IMR-90 (cell line): ENCODE measurements at places on chromosomes 12 and 14. TPM values are rescaled to one million over a fixed set of nuclear protein-coding genes. Genes with fewer than 3 reads are reported as not detected.

DNA sequence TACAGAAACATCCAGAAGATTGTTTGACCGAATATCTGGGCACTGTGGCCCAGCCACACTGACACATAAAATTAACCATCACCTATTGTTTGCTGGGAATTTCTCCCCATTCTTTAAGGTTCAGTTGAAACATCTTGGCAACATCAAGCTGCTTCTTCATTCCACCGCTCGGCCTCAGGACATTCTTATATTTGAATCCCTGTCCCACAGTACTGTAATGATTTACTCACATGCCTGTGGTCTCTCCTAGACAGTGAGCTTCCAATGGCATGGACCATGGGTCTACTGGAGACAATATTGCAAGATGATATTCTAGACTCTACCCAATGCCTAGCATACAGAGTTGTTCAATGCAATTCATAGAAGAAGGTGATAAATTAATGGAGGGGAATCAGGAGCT lies 56.1 kb downstream of the EMP1 start:
- no peak for DNase-seq
- H3K36me3 ChIP-seq = no peaks in the 10 kb centered on the region
- peaks cover 5% of the 10 kb centered on the region for H3K4me1 ChIP-seq
- H3K27me3 ChIP-seq = 0 out of 2 replicates have a peak, but pooled peaks cover 2% of the 10 kb centered on the region
- H3K4me3 ChIP-seq = no peak overlapping the region

DNA sequence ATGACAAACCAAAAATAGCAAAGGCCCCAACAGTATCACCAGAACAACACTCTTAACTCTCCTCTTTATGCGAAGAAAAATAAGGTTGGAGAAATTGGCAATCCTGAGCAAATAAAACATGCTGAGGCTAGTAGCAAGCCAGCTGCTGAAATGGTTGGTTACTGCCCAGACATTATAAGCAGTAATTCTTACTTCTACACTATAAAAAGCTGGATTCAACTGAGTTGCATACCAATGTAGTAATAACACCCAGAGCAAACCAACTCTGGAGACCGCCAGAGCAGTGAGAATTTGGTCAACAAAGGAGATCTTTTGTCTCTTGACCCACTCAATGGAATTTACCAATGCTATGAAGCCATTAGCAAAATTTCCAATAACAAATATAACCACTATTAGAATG lies 628 bp downstream of the TAS2R30 start:
- H3K27ac ChIP-seq = no peak overlapping the region
- no peak for DNase-seq
- H3K36me3 ChIP-seq = peaks cover 1% of the 10 kb centered on the region; the same call in 1 of the 2 replicates

DNA sequence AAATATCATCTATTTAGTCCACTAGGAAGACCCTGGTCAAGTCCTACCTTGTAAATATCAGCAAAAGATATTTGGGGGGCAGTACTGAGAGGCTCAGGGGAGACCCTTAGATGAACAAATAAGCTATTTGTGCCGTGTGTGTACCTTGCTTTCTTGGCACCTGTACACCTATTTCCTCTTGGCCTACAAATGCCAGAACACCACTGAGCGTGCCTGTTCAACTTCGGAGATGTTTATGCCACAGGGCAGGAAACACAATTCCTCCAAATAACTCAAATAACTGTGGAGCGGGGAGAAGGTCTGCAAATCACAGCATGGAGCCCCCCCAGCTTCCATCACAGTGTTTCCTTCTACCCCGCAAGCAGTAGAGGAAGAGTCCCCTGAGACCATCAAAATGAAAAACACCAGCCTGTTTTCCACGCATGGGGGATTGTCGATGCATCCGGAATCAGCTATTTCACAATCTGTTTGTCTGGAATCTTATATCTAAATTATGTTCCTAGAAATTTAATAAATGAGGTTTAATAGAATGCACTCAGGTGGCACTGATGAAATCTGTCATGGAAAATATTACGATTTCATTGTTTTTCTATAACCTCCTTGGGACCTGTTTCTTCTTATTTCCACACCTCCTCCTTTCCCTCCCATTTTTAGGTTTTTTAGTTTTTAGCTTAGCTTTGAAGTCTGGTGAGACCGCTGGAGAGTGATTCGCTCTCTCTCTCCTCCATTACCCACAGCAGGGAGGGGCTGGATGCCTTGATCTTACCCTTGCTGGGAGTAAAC lies 254.0 kb upstream of the SRRM4 start:
- H3K4me3 ChIP-seq = no peak overlapping the region
- no peaks in the 10 kb centered on the region for H3K36me3 ChIP-seq
- no peak for DNase-seq
- no peak overlapping the region for H3K27ac ChIP-seq
- no peaks in the 10 kb centered on the region for H3K27me3 ChIP-seq
- H3K4me1 ChIP-seq = no peaks in the 10 kb centered on the region

DNA sequence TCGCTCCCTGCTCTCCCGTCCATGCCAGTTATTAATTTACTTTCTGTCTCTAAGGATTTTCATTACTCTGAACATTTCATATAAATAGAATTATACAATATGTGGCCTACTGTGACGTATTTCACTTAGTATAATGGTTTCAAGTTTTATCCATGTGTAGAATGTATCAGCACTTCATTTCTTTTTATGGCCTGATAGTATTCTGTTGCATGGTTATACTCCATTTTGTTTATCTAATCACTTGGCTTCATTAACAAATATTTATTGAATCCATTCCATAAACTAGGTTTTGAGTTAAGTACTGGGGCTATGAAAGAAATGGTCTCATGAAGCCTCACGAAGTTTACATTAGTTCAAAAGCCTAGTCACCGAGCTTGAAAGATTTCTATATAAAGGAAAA lies 7.6 kb downstream of the GPR65 start:
- H3K27ac ChIP-seq = no peak overlapping the region
- no peak for DNase-seq
- H3K4me3 ChIP-seq = no peak overlapping the region
- H3K36me3 ChIP-seq = no peaks in the 10 kb centered on the region
- H3K4me1 ChIP-seq = no peaks in the 10 kb centered on the region; the same call in 1 of the 2 replicates

- no peak overlapping the region for H3K4me3 ChIP-seq
- peaks cover 11% of the 10 kb centered on the region for H3K4me1 ChIP-seq
- no peaks in the 10 kb centered on the region for H3K27me3 ChIP-seq
- no peaks in the 10 kb centered on the region for H3K36me3 ChIP-seq
- peak; percentile 19 for DNase-seq
- H3K27ac ChIP-seq = no peak overlapping the region
These were observed 209.7 kb upstream of the FAR2 start for GRCh38 chr12:28939427-28939826.

GRCh38 chr14:103606963-103607668 lies 21.9 kb upstream of the KLC1 start:
- H3K4me1 ChIP-seq = peaks cover 9% of the 10 kb centered on the region; the same call in 1 of the 2 replicates
- peak; percentile 92 for DNase-seq
- no peak overlapping the region for H3K27ac ChIP-seq
- no peaks in the 10 kb centered on the region; the same call in 1 of the 2 replicates for H3K27me3 ChIP-seq
- no peaks in the 10 kb centered on the region for H3K36me3 ChIP-seq

- H3K4me1 ChIP-seq = peaks cover 6% of the 10 kb centered on the region
- DNase-seq = peak; percentile 27
- no peak overlapping the region for H3K4me3 ChIP-seq
- H3K27ac ChIP-seq = no peak overlapping the region
- H3K27me3 ChIP-seq = no peaks in the 10 kb centered on the region
These were observed 78.8 kb upstream of the SLC38A4 start for GRCh38 chr12:46904406-46905238.

- DNase-seq = no peak
- no peak overlapping the region for H3K4me3 ChIP-seq
- H3K27me3 ChIP-seq = no peaks in the 10 kb centered on the region
- no peaks in the 10 kb centered on the region for H3K36me3 ChIP-seq
These were observed 199.1 kb upstream of the CNOT2 start for GRCh38 chr12:70044167-70044566.

- no peak overlapping the region for H3K27ac ChIP-seq
- H3K36me3 ChIP-seq = no peaks in the 10 kb centered on the region
- H3K4me1 ChIP-seq = no peaks in the 10 kb centered on the region; the same call in 1 of the 2 replicates
- H3K27me3 ChIP-seq = no peaks in the 10 kb centered on the region
- DNase-seq = peak; percentile 42
These were observed 73.7 kb downstream of the CIT start for GRCh38 chr12:119803381-119803791.

DNA sequence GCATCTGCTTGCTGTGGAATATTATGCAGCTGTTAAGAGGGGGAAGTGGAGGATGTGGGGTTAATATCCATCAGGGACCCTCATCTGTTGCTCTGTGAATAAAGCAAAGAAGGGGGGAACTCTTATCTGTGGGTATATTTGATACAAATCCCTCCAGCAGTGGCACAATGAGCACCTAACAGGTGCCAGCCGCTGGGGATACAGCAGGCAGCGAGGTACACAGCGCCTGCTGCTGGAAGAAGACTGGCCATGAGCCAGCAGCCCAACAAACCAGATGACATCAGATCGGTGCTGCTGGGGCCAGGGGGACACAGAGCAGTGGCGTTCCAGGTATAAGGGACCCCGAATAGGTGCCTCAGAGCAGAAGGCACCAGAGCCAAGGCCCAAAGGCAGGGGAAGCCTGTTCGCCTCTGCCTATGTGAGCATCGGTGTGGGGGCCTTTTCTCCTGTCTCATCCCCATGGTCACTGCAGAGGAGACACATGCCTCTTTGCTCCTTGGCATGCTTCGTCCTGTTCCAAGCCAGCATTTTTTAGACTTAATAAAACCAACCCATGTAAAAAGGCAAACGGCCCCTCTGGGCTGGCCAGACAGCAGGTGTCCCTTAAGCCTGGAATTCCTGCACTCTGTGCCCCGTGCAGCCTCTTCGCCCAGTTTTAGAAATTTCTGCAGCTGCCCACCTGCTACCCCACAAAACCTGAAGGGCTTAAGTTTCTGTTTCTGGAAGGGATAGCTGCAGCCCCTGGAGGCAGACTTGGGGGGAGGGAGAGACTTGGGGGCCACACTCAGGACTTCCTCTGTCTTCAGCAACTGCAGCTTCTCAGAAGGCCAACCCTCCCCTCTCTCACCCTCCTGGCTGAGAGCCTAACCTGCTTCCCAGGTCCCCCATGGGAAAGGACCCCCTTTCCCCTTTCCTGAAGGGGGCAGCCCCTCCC lies 1.6 kb upstream of the CKB start:
- no peak overlapping the region for H3K4me3 ChIP-seq
- peaks cover 15% of the 10 kb centered on the region for H3K27me3 ChIP-seq
- DNase-seq = no peak
- H3K36me3 ChIP-seq = no peaks in the 10 kb centered on the region

DNA sequence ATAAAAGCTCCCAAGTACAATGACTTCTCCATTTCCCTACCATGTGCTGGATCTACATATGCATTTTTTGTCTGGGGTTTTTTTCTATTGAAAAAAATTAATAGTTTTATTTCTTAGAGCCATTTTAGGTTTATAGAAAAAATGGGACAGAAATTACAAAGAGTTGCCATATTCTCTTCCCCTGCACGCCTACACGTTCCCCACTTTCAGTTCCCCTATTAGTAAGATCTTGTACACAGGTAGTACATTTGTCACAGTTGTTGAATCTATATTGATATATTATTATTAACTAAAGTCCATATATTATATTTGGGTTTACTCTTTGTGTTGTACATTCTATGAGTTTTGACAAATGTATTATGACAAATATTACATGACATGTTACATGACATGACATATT lies 35.7 kb downstream of the SIX6 start:
- no peaks in the 10 kb centered on the region for H3K4me1 ChIP-seq
- DNase-seq = no peak
- H3K27ac ChIP-seq = no peak overlapping the region
- no peak overlapping the region for H3K4me3 ChIP-seq
- H3K27me3 ChIP-seq = peaks cover 2% of the 10 kb centered on the region; the same call in 1 of the 2 replicates

- no peak overlapping the region for H3K4me3 ChIP-seq
- H3K27ac ChIP-seq = no peak overlapping the region
- H3K36me3 ChIP-seq = peaks cover 44% of the 10 kb centered on the region
- no peaks in the 10 kb centered on the region for H3K27me3 ChIP-seq
- no peak for DNase-seq
These were observed 111.6 kb downstream of the GCH1 start for GRCh38 chr14:54791001-54791400.

DNA sequence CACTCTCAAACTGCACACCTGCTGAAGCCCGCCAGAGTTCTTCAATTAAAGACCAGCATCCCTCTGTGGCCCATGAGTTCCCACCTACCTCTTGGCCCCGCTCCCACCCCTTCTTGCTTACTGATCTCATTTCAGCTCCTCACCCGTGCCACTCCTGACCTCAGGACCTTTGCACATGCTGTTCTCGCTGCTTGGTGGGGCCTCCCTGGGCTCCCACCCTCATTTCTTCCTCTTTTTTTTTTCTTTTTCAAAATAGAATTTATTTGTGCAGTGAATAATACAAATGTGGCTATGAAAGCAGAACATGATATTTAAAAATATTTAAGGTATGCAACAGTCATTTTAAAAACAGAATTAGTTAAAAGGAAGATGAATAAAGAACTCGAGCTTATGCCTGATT lies 8.5 kb upstream of the SERPINA9 start:
- H3K36me3 ChIP-seq = no peaks in the 10 kb centered on the region
- no peak overlapping the region for H3K4me3 ChIP-seq
- no peak for DNase-seq

- no peak overlapping the region for H3K27ac ChIP-seq
- no peaks in the 10 kb centered on the region for H3K27me3 ChIP-seq
- no peak overlapping the region for H3K4me3 ChIP-seq
- H3K4me1 ChIP-seq = no peaks in the 10 kb centered on the region
- no peaks in the 10 kb centered on the region for H3K36me3 ChIP-seq
These were observed 129.1 kb downstream of the TMEM117 start for GRCh38 chr12:43964961-43965360.

GRCh38 chr12:80040075-80040738 lies 59.1 kb upstream of the OTOGL start:
- no peaks in the 10 kb centered on the region for H3K36me3 ChIP-seq
- H3K27me3 ChIP-seq = no peaks in the 10 kb centered on the region
- DNase-seq = peak; percentile 49
- peaks cover 4% of the 10 kb centered on the region; the same call in 1 of the 2 replicates for H3K4me1 ChIP-seq

DNA sequence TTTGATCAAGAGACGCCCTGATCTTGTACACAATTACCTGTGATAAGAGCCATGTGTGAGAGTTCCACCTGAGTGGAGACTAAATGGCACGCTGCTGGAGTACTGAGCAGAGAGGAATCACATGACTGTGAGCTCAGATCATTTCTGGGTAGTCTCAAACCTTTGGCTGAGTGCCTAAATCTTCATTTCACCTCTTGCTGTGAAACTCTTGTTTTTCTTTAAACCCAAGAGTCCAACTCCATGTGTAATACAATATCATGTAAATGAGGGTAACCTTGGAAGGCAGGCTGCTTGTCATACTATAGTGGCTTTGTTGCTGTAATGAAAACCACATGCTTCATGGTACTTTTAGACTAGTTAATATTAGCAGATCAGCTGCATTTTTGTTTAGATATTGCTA lies 156.9 kb downstream of the CAND1 start:
- peaks cover 6% of the 10 kb centered on the region for H3K4me1 ChIP-seq
- peak; percentile 80 for DNase-seq
- H3K36me3 ChIP-seq = no peaks in the 10 kb centered on the region
- H3K27ac ChIP-seq = peak overlapping the region; percentile 27; the same call in 1 of the 2 replicates

- no peak overlapping the region for H3K27ac ChIP-seq
- H3K4me1 ChIP-seq = no peaks in the 10 kb centered on the region
- no peaks in the 10 kb centered on the region for H3K36me3 ChIP-seq
- no peak for DNase-seq
These were observed 21.1 kb upstream of the CPNE8 start for GRCh38 chr12:38926501-38926900.

TAS2R13 gene
- 0.90 and 1.4 TPM in 2 replicates for total RNA-seq

C12orf60 gene
- 1.1 TPM in 2 replicates for total RNA-seq

KIF5A gene
- under 0.01 and 0.18 TPM in 2 replicates for total RNA-seq

OAS3 gene
- total RNA-seq = 4.1 and 4.4 TPM in 2 replicates

ST8SIA1 gene
- total RNA-seq = 0.28 TPM in 1 of 2 replicates, not detected in the other

BICDL1 gene
- not detected in 2 replicates for total RNA-seq

CCDC196 gene
- total RNA-seq = not detected in 2 replicates

FITM1 gene
- not detected in 2 replicates for total RNA-seq

PROX2 gene
- total RNA-seq = not detected in 2 replicates

SLCO1B3 gene
- not detected in 2 replicates for total RNA-seq

RPS6KA5 gene
- total RNA-seq = 0.28 and 0.36 TPM in 2 replicates

TAS2R8 gene
- not detected in 2 replicates for total RNA-seq

FAM90A1 gene
- under 0.01 TPM in 1 of 2 replicates, not detected in the other for total RNA-seq
